Stimulated activated CD4-positive, alpha-beta T cell treated with anti-CD3 and anti-CD28 coated beads, Interleukin-4, amount 100 ng/mL, for 1 hour (primary cell): ENCODE measurements at places on chromosomes 1 and 21.
A peak's percentile ranks its signal among the peaks of the same experiment; 100 is the strongest.

DNA sequence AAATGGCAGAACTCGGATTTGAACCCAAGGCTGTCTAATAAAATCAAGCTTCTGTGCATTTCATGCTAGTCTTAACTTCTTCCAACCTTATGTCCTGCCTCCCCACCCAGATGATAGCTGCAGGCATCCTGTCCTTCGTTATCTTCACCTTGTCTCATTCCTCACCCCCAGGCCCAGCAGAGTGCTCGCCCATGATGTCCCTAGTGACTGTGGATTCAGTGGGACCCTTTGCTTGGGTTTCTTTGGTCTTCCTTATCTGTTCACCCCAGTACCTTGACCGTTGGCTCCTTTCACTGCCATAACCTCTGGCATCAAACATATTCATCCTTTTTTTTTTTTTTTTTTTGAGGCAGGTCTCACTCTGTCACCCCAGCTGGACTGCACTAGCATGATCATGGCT lies 5.6 kb upstream of the BSDC1 start:
- DNase-seq, result no peak

DNA sequence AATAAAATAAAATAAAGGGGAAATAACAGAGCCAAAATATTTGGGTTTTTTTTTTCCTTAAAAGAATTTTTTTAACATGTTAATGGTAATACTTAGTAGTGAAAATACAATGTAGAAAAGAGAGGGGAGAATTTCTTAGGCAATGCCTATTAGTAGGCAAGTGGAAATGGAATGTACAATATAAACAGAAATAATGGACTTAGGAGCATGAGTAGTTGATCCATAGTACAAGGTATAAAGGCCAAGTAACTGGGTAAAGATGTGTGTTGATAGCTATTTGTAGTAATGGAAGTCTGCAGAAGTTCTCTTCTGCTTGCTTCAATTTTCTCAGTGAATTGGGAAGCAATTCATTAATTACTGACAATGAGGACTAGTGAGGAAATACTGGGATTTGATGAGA lies 34.4 kb downstream of the TESK2 start:
- no peak for DNase-seq

GRCh38 chr21:27561116-27561515 lies 594.2 kb upstream of the ADAMTS5 start:
- no peak for DNase-seq

DNA sequence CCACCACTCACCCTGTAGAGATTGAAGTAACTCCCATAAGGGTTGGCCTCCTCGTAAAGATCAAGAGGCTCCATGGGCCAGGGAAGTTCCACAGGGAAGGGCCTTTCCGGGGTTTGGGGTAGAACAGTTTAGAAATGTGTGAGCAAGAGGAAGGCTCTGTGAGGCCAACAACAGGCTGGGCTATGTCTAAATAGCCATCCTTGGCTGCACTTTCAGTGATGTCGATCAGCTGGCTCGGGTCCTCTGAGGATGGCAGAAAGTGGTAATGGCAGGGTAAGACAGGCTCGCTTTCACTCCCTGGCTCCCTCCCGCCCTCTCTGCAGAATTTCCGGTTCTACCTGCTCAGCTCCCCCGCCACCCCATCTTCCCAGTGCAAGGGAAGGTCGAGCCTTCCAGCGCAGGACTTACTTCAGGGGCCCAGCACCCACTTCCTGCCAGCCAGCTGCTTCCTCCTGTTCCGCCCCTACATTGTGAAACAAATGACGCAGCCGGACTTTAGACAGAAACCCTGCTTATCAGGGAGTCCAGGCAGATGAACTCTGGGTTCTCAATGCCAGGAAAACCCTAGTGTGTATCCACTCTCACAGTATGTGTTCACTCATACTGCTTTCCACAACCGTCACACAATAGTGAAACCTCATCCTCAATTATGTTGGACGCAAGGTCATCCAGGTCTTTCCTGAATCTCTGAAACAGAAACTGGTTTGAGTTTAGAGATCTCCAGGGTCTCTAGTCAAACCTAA lies 7.3 kb downstream of the F11R start:
- peak; percentile 49 for DNase-seq
